ENCODE measurements at places on chromosomes 7 and 10.

DNA sequence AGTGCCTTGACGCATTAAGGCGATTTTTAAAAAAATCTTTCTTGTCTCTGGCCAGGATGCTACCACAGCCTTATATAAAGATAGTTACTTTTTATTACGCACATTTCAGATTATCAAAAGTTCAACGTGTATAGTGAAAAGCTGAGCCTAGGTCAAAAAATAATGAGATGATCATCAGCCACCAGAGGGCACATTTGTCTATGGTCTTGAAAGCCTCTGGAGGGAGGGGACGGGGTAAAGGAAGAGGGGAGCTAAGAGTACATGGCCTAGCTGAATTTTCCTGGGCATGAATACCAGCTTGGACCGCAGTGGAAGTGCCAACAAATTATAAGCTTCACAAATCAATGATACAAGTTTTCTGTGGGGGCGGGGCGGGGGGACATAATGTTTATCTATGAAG, 285.9 kb upstream of the SMIM30 start:
- DNase-seq: peak; percentile 8

DNA sequence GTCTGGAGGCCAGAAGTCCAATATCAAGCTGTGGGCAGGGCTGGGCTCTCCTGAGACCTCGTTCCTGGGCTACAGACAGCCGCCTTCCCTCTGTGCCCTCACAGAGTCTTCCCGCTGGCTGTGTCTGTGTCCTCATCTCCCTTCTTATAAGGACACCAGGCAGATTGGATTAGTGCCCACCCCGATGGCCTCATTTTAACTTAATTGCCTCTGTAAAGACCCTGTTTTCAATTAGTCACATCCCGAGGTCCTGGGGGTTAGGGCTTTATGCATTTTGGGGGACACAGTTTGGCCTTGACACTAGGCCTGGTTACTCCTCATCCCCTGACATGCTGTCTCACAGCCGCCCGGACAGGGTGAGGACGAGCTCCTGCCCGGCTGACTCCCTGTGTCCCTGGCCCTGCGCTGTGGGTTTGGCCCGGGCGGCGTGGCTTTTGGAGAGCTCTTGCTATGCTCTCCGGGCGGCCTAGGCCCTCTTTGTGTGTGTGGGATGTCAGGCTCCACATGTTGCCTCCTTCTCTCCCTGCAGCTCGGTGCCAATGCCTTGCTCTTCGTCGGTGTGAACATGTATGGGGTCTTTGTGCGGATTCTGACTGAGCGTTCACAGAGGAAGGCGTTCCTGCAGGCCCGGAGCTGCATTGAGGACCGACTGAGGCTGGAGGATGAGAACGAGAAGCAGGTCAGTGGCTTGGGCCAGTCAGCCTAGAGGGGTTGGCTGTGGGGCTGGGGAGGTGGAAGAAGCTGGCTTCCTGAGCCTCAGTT, 18.2 kb downstream of the ADCY1 start:
- DNase-seq: no peak

DNA sequence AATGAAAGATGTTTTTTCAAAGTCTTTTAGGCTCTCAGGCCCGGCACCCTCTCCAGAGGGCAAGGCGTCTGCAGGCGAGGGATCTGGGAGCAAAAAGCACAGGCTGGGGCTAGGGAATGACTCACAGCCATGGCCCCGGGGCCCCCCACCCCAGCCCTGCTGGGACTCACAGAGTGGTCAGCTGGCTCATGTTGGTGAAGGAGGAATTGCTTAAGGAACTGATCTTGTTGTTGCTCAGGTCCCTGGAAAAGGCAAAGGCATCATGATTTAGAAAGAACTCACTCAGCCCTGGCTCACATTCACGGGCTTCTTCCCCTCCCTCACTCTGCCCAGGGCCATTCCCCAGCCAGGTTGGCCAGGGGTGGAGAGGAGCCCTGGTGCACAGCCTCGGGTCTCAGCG, 151.5 kb downstream of the SLIT1 start:
- no peak for DNase-seq

DNA sequence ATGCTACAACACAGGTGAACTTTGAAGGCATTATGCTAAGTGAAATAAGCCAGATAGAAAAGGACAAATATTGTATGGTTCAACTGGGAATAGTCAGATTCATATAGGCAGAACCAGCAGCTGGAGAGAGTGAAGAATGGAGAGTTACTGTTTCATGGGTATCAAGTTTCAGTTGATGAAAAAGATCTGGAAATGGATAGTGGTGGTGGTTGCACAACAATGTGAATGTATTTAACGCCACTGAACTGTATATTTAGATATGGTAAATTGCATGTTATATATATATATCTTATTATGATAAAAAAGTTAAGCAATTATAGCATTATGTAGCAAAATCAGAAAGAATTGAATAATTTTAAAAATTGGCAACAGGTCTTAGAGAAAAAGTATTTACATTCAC, 3.9 kb downstream of the LMBR1 start:
- no peak for DNase-seq

DNA sequence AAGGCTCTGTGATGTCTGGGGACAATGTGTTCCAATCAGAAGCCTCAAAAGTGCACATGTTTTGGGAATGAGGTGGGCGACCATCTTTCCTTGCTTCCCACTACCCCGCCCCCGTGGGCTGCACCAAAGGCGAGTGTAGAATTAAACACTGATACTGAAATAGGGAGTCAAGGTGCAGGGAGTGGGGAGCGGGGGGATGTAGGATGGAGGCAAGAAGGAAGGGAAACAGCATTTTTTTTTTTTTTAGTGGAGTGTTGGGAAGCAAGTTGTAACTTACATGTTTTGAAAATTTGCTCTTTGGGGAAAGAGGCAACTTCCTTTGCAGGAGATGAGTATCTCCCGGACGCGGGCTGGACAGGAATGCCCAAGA, 484 bp upstream of the DLX5 start:
- no peak for DNase-seq

- no peak for DNase-seq
These were observed 22.3 kb downstream of the MDFIC start for GRCh38 chr7:114943953-114944744.

DNA sequence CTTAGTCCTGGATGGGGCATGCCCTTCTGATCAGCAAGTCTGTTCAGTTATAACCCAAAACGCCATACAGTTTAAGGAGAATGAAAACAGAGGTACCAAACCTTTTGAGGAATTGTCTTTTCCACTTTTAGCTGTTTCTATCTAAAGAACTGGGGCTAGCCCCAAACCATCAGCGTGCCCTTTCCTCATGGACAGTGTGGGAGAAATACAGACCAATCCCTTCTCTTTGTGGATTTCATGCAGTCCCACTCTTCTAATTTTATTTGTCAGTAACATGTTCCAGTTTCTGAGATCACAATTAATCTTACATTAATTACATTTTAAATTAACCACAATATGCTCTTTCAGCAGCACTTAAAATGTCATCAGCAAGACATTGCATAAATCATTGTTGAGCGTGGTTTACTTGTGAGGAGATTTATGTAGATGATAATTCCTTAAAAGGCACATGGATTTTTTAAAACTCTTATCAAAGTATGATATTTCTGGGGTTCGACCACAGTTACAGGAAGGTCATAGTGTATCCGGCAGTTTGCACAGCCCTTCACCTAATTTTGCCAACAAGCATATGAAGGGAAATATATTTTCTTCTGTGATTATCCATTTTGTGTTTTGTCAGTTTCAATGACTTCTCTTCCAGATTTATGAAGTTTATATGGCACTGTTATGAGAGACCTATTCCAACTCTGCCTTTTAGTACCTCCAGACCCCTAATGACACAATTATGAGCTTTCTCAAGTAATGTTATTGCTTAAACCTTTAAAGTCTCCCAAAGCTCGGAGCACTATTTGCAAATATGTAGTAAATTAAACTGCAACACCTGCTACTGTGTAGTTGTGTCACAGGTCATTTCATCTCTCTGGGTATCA, 868.4 kb upstream of the C7orf33 start:
- no peak for DNase-seq

DNA sequence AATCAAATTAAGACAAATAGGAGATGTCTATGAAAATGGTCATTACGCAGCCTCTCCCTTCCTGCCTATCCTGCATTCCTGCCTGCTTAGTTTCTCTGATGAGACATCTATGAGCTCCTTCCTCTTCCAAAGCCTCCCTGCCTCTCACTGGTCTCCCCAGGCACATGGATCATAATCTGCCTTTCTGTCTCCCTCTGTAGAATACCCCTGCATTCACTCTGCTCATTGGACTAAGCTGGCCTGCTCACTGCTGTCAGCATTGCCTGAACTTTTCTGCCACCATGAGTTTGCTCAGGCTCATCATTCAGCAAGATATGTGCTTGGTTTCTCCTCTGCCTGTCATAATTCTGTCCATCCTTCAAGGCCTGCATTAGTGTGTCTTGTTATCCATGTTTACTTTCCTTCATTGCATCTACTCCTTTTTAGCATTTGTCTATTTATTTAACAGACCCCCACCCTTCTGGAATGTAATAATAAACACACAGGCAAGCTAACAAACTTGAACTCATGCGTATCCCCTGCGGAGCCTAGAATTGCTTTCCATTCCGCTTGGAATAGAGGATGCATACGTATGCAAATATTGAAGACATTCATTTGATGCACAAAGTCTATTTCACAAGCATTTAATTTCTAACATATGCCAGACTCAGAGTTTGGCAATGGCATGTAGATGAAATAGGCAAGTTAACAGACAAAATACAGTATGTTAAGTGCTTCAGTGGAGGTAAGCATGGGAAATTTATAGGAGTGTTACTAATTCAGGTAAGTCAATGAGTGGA, 88.3 kb downstream of the PTPRZ1 start:
- DNase-seq: peak; percentile 95

DNA sequence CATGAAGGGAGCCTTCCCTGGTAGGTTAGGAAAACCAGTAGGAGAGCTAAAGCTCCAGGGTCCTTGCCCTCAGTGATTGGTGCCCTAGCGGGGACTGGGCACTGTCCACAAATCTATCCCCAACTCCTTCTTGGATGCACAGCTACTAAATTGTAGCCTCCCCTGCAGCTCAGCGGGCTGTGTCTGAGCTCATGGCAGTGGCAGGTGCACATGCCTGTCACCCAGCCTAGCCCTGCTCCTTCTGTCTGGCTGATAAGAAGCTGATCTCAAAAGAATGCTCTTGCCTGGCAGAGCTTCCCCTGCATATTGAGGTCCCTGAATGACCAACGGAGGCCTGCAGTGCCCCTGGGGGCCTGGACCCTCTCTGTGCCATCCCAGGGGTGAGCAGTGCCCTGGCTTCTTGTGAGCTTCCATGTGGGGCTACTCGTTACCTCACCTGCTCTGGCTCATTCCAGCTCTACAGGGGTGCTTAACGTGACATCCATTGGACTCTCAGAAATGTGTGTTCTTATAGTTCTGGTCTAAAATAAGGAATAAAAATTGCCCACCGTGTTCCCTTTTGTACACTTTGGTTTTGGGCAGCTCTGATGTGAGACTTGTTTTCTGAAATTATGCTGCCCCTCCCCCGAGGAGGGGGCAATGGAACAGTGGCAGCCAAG, 59.8 kb upstream of the ANTXRL start:
- no peak for DNase-seq

Data from HT1080 (cell line).